ENCODE measurements at places on chromosomes 5 and 9.

GRCh38 chr9:100555471-100555870, 22.4 kb upstream of the CAVIN4 start:
- no peak for DNase-seq

GRCh38 chr9:99762470-99762869, 59.2 kb upstream of the NR4A3 start:
- no peak for DNase-seq

- no peak for DNase-seq
Observed at GRCh38 chr9:78003730-78004129, 27.9 kb downstream of the GNAQ start.

GRCh38 chr9:32698706-32699277, 63.3 kb upstream of the TAF1L start:
- DNase-seq = no peak

DNA sequence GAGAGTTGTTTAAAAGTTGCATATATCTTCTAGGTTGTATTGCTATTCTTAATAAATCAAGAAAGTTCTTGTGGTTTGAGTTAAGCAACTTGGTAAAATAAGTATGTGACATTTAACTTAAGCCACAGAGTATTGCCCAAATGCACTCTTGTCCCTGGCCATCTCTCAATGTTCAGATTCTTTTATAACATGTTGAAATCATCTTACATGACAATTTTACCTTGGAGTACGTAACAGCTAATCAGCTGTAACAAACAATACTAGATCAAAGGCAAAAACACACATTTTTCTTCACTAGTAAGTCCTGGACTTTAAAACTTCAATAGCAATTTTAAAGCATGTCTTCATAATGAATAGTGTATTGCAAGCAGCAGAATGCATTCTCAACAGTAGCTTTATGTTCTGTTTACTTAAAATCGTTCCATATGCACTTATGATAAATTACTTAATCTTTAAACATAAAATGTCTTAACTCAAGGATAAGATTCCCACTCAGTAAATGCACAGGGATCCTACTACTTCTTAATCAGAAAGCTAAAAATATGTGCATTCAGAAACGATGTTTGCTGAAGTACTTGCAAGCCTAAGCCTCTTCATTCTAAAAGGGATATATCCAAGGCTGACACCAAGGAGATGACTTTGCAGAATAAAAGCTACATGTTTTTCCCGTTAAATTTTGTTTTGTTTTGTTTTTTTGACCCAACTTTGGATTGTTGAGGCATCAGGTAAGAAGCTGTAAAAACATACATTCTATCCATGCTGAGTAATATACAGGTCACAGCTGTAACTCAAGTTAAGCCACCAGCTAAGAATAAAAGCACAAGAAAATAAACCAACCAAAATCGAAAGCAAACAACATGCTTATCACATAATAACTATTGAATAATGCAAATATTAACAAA, 86.1 kb upstream of the NFIB start:
- DNase-seq = no peak

- no peak for DNase-seq
Observed at GRCh38 chr9:97319395-97319794, 11.9 kb downstream of the CCDC180 start.

GRCh38 chr5:131148835-131149234, 16.2 kb downstream of the HINT1 start:
- no peak for DNase-seq

- DNase-seq = no peak
Observed at GRCh38 chr5:82594097-82594496, 315.9 kb upstream of the RPS23 start.

GRCh38 chr5:172093965-172094364, 87.5 kb upstream of the FBXW11 start:
- DNase-seq = no peak

- no peak for DNase-seq
Observed at GRCh38 chr9:69036309-69036708, 757 bp downstream of the FXN start.

DNA sequence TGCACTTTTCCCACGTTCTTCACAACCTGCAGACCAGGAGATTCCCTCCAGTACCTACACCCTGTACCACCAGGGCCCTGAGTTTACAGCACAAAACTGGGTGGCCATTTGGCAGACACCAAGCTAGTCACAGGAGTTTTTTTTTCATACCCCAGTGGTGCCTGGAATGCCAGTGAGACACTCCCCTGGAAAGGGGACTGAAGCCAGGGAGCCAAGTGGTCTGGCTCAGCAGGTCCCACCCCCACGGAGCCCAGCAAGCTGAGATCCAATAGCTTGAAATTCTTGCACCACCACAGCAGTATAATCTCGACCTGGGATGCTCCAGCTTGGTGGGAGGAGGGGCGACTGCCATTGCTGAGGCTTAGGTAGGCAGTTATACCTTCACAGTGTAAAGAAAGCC, 26.3 kb upstream of the SMC5 start:
- DNase-seq = no peak

Data from NCI-H1092 (cell line).